ENCODE measurements at places on chromosomes 12 and 14.
A peak's percentile ranks its signal among the peaks of the same experiment; 100 is the strongest.

DNA sequence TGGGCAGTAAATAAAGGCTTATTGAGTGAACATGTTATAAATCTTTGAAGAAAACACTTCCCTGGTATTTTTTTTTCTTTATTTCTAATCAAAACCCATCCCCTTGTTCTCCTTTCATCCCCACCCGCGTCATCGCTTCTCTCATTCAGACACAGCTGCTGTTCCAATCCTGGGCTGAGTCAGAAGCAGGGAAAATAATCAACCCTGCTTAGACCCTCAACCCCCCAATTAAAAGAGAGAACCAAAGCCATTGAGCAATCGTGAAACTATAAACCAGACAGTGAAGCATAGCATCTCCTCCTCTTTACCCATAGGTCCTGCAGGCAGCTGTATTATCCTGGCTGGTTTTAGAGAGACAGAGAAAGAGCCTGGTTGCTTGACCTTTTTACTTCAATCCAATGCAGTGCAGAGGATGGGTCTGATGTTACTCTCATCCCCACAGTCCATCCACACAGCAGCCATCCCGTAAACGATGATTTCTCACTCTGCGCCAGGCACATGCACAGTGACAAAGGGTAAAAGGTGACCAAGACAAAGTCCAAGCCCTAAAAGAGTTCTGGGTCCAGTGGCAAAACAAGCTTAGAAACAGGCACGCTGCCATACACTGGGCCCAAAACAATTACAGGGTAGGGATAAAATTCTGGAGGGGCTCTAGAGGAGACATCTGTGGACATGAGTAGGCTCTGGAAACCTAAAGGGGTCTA lies 238.3 kb downstream of the GALC start:
- DNase-seq, result no peak

DNA sequence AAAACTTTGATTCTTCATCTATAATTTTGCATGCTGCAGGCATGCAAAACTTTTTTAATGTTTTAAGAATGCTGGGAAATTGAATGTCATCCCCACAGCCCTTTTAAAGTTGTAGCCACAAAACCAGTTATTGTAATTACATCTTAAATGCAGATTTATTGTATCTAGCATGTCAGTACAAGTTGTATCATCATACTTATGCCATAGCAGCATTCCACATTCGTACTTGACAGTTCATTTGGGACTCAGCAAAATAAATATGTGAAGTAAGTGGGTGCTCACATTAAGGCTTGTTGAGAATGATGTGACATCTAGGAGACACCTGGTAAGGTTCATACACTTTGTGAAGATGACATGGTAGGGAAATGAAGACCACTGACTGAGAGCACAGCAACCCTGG lies 44.0 kb upstream of the GZMB start:
- DNase-seq, result no peak

DNA sequence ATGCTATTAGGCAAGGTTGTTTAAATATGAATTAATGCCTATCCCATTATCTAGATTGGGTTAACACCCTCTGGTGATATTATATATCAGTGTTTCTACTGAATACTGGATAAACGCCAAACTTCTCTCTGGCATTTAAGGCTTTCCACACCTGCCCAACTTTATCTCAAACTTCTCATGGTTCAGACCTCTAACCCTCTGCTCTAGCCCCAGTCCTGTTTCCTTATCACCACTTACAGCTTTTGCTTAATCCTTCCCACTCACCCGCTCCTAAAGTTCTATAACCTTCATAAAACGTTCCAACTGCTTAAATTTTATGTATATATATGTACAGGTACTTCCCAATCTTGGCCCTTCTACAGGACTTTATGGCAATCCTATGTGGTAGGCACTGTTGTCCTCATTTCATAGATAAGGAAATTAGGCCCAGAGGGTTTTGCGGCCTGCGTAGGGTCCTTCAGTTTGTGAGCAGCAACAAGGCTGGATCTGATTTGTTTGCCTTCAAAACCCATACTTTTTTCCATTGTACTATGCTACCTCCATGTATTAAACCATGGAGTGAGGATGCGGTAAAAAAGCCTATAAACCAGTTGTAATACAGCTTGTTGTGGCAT lies 1.2 kb downstream of the LPCAT3 start:
- DNase-seq, result no peak

- DNase-seq, result no peak
Observed at GRCh38 chr12:98146043-98146442, 369.3 kb upstream of the TMPO start.

DNA sequence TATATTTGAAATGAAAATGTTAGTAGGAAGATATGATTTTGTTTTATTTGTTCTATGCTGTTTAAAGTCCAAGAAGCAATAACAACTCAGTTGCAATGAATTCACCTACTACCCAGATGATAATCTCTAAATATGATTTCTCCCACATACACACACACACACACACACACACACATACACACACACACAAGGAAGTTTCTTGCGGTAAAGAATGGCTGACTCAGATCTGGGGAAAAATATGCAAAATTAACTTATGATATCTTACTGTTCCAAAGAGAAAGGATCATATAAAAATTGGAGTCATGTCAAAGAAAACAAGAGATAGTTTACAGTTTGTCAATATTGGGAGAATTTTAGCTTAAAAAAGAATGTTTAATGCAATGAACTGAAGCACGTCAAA lies 456.7 kb downstream of the SLC16A7 start:
- no peak for DNase-seq

GRCh38 chr12:108679106-108679681 lies 45.5 kb upstream of the SELPLG start:
- DNase-seq, result no peak

- no peak for DNase-seq
Observed at GRCh38 chr14:105470350-105471296, 4.0 kb upstream of the CRIP2 start.

DNA sequence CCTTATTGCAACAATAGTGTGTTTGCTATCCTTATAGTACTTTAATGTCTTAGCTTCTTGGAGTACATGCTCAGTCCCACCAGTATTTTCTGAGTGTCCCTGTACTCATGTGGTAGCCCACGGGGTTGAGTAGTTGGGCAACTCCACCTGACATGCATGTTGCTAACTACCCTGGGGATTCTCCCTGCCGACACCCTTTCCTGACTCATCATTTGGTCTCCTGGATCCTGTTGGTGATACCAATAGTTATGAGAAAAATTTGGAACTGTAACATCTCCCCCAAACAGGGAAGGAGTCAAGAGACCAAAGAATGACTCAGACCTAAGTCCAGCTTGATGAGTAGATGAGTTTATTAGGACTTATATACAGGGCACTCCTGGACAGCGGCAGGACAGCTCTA lies 101.6 kb downstream of the BRMS1L start:
- DNase-seq, result no peak

- no peak for DNase-seq
Observed at GRCh38 chr12:132710043-132710404, 618 bp upstream of the PGAM5 start.

DNA sequence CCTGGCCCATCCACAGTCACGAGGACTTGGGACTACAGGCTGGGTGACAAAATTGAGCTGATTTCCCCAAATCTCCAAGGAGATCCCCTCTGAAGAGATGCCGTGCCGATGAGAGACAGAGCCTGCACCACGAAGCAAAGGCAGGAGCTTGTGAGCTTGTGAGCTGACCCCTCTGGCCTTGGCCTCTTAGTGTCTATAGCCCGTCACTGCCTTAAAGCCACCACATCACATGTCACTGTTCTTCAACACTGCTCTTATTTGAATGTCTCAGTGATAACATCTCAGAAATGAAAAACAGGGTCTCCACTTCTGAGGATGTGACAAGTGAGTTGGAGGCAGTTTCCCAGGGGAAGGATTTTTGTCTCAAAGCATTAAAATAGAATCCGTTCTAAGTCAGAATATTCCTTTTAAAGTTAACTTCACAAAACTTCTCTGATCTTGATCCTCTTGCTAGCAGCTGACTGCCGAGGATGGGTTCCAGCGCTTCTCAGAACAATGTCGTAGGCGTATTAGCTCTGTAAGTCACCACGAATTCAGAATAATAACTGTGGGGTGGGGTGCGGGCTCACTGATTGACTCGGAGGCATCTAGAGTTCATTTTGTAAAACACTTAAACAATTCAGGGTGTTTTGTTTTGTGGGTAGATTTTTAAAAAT lies 37.5 kb downstream of the CHST11 start:
- DNase-seq, result peak; percentile 48

DNA sequence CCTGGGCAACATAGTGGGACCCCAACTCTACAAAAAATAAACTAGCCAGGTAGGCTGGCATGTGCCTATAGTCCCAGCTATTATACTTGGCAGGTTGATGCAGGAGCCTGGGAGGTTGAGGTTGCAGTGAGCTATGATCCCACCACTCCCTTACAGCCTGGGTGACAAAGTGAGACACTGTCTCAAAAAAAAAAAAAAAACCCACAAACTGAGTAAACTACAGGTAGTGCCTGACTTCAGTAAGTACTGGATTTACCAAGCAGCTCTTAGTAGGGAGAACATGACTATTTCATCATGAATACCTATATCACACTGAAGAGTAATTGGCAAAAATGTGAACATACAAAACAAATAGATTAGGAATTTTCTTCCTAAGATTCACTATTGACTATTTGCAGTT lies 32.4 kb upstream of the AP4S1 start:
- DNase-seq, result no peak

GRCh38 chr14:31941487-31941886 lies 135.6 kb upstream of the ARHGAP5 start:
- no peak for DNase-seq

GRCh38 chr14:36905272-36905888 lies 243.7 kb downstream of the PAX9 start:
- DNase-seq, result no peak

DNA sequence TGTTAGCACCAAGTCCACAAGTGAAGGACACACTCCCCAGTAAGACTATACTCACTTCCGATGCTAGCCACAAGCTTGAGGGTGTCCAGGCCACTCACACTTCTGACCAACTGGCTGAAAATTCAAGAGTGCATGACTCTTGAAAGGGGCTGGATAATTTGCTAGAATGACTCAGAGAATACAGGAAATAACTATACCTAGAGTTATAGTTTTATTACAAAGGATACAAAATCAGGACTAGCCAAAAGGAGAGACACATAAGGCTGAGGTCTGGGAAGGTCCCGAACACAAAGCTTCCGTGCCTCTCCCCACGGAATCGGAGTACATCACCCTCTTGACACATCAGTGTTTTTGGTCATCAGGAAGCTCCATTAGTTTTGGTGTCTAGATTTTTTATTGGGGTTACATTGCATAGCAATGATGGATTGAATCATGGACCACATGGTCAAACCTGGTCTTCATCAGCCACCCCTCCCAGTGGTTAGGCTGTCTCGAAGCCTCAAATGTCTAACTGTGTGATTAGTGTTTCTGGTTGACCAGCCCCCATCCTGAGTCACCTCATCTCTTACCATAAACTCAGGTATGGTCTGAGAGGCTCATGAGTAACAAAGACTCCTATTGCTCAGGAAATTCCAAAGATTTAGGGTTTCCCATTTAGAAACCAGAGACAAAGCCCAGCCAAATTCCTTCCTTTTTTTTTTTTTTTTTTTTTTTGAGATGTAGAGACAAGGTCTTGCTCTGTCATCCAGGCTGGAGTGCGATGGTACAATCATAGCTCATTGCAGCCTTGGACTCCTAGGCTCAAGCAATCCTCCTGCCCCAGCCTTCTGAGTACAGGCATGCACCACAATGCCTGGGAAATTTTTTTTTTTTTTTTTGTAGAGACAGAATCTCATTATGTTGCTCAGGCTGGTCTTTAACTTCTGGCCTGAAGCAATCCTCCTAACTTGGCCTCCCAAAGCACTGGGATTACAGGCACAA lies 472.0 kb upstream of the TBX3 start:
- no peak for DNase-seq

DNA sequence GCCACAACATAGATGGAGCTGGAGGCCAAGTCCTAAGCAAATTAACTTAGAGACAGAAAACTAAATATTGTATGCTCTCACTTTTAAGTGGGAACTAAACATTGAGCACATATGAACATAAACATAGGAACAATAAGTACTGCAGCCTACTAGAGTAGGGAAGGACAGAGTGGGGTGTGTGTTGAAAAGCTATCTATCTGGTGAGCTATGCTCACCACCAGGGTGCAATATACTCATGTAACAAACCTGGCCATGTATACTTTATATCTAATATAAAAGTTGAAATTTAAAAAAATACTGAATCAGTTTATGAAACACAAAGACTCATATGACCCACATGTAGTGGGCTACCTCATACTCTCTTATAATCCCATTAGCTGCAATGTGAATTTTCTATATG lies 1305.0 kb downstream of the LRFN5 start:
- no peak for DNase-seq

GRCh38 chr12:15074351-15074750 lies 101.5 kb downstream of the PDE6H start:
- DNase-seq, result no peak

DNA sequence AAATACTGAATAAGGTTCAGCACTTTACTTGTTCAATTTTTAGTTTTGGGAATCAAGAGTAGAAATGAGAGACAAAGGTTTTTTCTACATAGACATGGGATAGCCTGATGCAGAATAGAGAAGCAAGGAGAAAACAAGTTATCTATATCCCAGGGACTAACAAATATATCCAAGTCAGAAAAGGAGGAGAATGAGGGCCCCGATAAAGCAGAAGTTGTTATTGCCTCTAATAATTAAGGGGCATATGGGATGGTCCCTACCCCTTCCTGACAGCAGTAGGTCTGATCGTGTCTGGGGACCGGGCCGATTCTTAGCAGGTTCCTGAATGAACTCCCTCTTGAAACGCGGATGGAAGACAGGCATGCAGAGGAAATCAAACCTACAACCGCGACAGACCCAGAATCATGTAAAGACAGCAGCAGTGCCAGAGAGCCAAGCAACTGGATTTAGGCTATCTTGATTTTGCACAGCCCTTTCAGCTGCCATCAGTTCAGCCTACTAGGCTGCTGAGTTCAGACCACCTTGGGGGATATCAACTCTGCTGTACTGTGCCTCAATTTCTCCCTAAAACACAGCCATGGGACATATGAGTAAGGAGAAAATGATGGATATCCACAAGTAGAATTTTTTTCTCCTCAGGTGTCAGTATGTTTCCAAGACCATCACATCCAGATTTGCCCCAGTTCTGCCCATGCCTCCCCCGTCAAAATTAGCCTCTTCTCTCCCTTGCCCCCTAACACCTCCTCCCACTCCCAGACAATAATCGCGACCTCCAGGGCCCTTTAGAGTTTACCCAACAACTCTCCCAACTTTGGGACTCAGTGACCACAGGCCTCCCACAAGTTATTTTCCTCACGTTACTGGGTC lies 706 bp downstream of the PRMT5 start:
- no peak for DNase-seq

GRCh38 chr14:78253986-78254385 lies 83.8 kb downstream of the NRXN3 start:
- DNase-seq, result no peak

GRCh38 chr12:105945880-105946279 lies 192.9 kb downstream of the NUAK1 start:
- no peak for DNase-seq

DNA sequence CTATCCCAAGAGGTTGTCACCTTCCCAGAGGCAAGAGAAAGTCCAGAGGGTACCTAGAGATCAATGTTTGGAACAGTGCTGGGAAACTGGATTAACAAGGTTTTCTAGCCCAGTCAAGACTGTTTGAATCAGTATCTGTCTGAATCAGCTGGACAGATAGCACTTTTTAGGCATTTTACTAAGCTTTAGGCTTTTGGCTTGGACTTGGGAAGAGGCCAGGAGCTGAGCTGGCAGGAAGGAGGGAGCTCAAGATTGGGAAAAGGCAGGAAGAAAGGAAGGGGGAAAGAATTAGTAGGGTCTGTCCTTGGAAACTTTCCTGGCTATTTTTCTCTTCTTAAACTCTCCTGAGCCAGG lies 8.3 kb downstream of the IKZF4 start:
- DNase-seq, result no peak

- peak; percentile 68 for DNase-seq
Observed at GRCh38 chr14:103057372-103058163, at the start of gene CDC42BPB. TSS of gene CDC42BPB (minus strand) at chr14:103057549. CDS start at chr14:103057173, 376 bp downstream.

Measured in stimulated activated CD4-positive, alpha-beta T cell treated with anti-CD3 and anti-CD28 coated beads, TNF-alpha, amount 100 ng/mL, for 24 hours (primary cell).